Progenitor cell of endocrine pancreas (in vitro differentiated cells): ENCODE measurements at places on chromosomes 6 and 20.

- no peak for DNase-seq
Observed at GRCh38 chr6:85493389-85493788, 43.5 kb downstream of the NT5E start.

- no peak for DNase-seq
Observed at GRCh38 chr20:56801971-56802755, 173.1 kb downstream of the TFAP2C start.

DNA sequence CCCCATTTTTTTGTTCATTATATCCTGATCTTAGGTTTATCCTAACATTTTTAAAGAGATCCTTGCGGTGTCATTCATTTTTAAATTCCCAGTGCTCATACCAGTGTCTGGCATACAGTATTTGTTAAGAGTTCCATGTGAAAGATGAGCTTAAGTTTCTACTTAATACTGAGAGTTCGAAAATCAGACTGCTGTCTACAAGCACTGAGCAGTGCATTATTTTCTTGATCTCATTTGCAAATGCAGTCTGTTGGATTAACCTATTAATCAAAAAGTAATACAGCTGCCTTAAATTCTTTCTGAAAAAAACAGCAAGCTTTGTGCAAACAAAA, 663 bp downstream of the COQ3 start:
- no peak for DNase-seq

DNA sequence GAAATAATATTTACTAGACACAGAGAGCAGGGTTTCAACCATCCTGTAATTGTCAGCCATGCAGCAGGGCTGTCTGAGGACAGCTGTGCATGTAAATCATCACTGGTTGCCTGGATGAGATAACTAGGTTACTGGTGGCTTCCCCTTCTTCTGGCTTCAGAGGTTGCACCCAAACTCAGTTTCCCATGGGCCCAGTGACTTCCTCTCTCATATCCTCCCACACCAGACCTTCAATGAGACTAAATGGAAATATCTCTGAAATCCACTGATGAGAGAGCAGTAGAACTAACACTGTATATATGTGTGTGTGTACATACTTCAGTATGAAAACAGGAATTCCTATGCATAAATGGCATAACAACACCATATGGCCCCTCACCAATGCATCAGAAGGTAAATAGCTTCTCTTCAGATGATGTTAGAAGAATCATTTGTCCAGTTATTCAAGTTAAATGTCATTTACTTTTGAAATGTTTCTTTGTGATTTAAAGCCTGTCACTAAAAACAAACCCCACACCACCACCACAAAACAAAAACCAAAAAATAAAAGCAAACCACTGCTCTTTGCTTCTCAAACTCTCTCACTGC, 51.0 kb upstream of the IL20RA start:
- DNase-seq, result no peak

DNA sequence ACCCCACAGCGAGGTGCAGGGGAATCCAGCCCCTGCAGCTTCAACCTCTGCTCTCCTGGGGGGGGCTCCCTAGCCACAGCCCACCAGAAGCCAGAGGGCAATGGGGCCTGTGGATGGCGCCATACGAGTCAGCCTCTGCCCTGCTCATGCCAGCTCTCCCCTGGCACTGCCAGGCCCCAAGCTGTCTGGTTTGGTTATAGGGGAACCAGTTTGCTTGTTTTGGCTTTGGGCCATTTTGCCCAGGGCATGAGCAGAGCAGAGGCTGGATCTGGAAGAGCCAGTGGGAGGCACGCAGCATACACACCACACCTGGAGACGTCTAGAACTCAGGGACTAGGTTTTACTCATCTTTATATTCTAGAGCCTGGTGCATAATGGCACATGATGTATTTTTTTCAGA, 66.7 kb upstream of the SLC22A16 start:
- no peak for DNase-seq

- DNase-seq, result peak; percentile 89
Observed at GRCh38 chr20:43457640-43458421, at the start of gene SRSF6. Gene SRSF6 (plus strand): TSS chr20:43457896. CDS start chr20:43458034, 138 bp downstream.

DNA sequence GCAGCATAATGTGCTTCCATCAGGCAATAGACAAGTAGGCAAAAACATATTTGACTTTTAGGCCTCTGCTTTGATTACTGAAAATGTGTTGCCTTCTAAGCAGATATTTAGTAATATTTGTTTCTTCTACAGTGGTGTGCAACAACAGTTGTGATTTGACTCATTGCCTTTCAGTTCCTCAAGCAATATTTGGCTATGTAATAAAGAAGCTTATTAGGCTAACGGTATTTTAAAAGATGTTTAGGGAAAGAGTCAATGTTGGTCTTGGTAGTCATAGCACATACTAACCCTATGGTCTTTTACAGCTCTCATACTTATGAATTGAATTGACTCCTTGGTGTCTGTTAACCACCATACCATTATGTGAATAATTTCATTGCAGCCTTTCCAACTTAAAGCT, 124.1 kb downstream of the GRIK2 start:
- DNase-seq, result no peak

DNA sequence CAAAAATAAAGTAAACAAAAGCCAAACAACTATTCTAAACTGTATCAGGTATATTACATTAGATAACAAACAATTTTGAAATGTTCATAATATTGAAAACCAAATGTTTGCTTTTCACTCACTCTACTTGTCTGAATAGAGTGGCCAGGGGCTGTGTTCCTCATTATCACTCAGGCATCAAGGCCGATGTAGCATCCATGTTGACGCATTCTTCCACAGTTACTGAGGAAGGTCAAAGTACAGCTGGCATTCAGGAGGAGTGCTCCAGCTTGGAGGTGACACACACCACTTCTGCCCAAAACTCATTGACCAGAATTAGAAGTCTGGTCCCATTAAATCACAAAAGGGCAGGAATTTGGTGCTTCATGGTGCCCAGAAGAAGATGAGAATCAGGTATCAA, 137.6 kb upstream of the MANEA start:
- DNase-seq, result no peak

GRCh38 chr6:37535759-37536490, 36.2 kb upstream of the CCDC167 start:
- no peak for DNase-seq

GRCh38 chr6:105667056-105667455, 264.2 kb upstream of the PREP start:
- DNase-seq, result no peak

- DNase-seq, result no peak
Observed at GRCh38 chr20:58408603-58409246, 19.7 kb downstream of the VAPB start.

DNA sequence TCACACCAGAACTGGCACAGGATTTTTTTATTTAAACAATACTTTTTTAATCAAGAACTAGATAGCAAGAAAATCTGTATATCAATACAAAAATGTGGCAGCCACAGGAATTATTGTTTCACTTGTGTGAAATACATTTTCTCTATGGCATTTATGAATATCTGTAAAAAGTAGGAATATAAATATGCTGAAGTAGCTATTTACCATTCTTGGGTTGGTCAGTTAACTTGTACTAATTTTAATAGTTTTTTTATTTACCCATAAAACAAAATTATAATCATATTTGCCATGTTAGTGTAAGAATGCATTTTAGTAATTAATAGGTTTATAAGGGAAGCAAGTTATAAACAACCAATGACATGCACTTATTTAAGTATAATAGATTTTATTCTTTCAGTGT, 31.4 kb upstream of the TMEM30A start:
- DNase-seq, result no peak

GRCh38 chr20:17380801-17381200, 150.4 kb downstream of the BFSP1 start:
- DNase-seq, result no peak

DNA sequence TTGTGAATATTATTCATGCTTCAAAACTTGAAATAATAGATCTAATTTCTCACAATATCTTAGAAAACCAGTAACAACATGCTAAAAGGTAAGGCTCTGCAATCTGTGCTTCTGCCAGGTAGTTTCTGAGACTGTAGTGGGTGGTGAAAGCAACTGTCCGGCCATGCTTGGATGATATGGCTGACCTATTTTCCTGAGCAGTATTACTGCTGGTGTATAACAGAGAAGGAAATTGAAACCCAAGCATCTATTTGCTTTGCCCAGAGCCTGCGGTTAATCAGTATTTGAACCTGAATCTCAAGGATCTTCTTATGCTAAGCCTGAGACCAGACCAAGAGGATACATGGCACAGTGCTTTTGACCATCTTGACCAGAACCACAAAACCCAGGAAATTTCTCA, 563.8 kb downstream of the COL12A1 start:
- no peak for DNase-seq

DNA sequence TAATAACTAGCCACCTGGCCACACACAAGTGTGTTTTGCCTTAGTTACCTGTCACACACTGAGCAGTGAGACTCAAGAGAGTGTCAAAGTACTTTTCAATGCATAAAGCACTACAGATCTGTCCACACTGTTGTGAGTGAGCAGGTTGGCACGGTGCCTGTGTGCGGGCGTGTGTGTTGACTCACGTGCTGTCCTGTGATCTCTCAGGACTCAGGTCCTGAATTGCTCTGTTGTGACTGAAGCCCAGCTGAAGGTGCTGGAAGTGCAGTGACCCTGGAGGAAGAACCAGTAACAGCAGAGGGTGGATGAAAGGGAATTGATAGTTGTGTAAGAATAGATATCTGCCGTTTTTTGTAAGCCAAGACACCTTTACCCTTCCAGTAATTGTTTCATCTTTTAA, 18.3 kb downstream of the SLC16A10 start:
- no peak for DNase-seq

DNA sequence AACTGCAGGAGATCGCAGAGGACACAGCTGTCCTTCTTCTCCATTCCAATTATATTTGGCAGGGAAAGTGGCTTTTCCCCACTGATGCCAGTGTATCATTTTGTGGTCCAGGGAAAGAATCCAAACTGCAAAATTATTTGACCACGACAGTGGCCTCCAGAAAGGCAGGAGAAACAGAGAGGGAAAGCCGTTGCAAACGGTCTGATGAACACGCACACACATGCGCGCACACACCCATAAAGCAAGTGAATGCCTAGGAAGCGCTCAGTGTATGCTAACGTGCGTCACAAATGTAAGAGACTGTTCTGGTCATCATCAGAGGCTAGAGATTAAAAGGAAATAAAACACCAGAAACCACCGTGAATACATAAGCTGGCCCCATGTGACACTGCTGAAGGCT, 54.0 kb downstream of the NPEPL1 start:
- no peak for DNase-seq

DNA sequence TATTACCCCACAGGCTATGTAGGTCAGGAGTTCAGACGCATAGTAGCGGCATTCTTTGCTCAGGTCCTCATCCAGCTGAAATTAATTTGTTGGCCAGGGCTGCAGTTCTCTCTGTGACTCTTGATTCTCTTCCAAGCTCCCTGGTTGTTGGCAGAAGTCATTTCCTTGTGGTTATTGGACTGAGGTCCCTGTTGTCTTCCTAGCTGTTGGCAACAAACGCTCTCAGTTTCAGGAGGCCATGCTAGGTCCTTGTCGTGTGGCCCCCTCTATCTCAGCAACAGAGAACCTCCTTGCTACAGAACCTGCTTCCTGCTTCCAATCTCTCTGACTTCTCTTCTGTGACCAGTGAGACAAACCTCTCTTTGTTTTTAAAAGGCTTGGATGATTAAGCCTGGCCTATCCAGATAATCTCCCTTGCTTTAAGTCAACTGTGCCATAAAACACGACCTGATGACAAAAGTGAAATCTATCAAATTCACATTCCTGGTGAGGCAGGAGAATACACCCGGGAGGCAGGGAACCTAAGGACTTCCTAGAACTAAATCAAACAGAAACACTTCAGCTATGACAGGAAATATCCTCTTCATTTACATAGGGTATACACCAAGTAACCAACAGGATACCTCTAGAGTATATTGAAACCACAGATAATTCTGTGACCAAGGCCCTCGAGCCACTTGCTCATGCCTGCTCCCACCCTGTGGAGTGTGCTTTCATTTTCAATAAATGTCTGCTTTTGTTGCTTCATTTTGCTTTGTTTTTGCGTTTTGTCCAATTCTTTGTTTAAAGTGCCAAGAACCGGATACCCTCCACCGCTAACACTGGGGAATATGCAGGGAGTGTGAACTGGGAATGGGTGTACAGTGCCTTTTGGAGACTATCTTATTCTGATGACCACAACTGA, 196.0 kb downstream of the BTBD3 start:
- DNase-seq, result no peak

DNA sequence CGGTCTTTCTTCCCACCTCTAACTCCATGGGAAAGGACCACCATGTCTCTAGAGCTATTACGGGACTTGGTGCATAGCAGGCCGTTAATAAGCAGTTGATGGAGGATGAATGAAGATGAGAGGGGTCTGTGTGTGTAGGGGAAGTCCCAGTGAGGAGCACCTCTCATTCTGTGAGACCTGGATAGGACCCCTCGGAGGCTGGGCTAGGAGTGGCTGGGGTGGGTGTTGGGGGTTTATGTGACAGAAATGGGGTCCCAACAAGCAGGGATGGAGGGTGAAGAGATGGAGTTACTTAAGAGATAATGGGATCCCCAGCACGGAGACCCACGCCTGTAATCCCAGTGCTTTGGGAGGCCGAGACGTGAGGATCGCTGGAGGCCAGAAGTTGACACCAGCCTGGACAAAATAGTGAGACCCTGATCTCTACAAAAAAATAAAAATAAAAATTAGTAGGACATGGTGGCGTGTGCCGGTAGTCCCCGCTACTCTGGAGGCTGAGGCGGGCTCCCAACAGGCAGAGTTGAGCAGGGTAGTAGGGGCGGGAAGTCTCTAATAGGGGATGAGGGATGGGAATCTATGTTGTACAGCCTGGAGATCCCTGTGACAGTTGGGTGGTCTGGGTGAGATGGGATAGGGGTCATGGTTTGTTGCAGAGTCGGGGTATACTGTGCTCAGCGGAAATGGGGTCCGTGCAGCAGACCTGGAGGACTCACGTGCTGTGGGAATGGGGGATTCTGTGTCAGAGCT, 677 bp upstream of the ZNF341 start:
- DNase-seq, result no peak

DNA sequence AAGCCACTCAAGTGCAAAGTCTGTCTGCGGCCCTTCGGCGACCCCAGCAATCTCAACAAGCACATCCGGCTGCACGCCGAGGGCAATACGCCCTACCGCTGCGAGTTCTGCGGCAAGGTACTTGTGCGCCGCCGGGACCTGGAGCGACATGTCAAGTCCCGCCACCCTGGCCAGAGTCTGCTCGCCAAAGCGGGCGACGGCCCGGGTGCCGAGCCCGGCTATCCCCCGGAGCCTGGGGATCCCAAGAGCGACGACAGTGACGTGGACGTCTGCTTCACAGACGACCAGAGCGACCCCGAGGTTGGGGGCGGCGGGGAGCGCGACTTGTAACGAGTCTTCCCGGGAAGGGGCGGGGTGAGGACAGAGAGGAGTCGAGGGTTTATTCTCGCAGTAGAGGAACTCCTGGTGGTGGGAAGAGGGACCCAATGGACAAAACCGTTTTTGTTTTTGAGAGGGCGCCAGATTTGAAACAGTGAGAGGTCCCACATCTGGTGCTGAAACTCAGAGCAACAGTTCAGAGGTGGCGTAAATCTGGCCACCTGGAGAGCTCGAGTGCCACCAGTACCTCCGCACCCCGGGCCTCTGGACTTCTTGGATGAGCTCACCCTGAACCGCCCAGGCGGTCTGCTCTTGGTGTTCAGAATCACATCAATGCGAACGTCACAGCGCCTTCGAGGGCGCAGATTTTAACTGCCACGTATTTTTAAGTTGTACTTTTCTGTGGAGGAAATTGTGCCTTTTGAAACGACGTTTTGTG, 8.0 kb downstream of the PRDM13 start:
- DNase-seq, result no peak
